Erythroblast (primary cell): ENCODE measurements at places on chromosomes 7 and 10.

GRCh38 chr7:28687537-28687936, 270.6 kb downstream of the TRIL start:
- DNase-seq: no peak

DNA sequence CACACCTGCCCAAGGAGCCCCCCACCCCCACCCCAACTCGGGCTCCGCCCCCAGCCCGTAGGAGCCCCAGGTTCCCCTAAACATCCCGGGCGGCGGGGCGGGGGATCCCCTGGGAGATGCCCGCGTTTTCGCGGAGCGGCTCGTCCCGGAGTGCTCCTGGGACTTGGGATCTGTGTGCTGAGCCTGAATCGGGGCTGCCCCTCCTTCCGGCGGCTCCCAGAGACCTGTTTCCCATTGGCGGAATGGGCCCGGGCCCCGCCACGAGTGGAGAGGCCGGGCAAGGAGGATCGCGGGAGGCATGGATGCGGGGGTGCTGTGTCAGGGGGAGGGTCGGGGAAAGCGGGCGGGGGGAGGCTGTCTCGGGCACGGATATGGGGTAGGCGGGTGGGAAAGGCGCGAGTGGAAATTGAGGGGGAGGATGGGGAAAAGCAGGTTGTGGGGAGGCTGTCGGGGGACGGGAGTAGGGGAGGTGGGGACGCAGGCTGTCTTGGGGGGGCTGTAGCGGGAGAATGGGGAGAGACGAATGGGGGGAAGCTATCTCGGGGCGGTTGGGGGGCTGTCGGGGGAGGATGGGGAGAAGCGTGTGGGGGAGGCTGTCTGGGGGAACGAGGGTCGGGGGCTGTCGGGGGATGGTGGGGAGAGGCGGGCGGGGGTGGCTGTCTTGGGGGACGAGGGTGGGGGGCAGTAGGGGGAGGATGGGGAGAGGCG, 572 bp upstream of the BHLHA15 start:
- no peak for DNase-seq

DNA sequence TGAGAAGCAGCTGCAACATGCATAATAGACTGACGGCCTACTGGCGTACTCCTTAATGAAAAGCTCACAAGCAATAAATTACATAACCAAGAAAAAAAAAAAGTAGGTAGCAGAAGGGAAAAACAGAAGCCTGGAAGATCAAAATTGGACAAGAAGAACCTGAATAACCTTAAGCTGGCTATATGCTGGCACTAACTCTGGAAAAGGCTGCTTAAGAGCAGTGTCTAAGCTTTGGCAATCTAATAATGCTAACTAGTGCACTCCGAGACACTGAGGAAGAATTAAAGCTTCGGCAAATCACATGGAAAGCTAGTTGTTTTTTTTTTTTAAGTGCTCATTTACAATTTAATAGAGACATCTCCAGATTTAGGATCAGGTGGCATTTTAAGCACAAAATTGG, 441.9 kb downstream of the PARD3 start:
- no peak for DNase-seq

- no peak for DNase-seq
Observed at GRCh38 chr7:29140873-29141468, 5.4 kb downstream of the CPVL start.

DNA sequence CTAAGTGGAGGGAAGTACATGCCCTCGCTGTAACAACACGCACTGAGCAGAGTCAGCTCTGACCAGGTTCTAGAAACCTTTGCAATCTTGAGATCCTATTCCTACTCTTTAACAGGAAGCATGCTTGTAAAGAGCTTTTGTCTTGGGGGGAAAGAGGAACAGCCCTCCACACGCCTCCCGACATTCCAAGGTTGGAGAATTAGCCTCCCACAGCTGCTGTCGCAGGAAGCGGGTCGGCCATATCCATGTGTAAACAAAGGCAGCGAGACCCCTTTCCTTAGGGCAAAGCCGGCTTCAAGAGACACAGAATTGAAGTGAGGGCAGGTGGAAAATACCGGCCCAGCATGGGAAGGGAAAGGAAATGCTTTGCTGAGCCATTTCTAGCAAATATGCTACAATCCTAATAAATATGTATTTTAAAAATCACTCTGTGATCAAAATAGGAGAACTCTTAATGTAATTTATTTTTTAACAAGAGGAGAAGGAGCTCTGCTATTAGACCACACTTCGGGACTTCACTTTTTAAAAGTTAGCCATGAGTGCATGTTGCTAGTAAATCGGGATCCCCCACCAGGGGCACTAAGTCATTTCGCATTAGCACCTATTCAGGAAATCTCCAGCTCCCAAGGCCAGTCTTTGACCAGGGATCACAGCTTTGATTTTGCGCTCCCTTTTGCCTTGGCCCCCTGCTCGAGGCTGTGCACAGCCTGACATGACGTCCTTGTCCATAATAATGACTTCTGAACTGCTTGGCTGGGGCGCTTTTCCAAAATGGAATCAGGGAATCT, 55.9 kb downstream of the FAM204A start:
- DNase-seq: no peak

DNA sequence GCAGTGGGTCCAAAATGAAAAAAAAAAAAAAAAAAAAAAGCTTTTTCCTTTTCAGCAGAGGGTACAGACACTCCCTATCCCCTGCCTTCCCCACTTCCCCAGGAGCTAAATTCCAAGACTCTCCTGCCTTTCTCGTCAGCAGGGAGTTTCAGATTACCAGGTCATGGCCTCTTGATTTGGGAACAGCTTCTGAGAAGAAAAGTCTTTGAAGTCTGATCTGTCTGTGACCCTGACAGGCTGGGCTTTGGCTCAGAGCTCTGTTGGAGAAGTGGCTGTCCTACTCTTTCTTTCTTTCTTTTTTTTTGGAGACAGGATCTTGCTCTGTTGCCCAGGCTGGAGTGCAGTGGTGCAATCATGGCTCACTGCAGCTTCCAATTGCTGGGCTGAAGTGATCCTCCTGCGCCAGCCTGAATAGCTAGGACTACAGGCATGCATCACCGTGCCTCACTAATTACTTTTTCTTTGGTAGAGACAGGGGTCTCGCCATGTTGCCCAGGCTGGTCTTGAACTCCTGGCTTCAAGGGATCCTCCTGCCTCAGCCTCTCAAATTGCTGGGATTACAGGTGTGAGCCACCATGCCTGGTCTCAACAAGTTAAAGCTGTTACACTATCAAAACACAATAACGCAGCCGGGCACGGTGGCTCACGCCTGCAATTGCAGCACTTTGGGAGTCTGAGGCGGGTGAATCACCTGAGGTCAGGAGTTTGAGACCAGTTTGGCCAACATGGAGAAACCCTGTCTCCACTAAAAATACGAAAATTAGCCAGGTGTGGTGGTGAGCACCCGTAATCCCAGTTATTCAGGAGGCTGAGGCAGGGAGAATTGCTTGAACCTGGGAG, 59.9 kb downstream of the COL26A1 start:
- DNase-seq: no peak

DNA sequence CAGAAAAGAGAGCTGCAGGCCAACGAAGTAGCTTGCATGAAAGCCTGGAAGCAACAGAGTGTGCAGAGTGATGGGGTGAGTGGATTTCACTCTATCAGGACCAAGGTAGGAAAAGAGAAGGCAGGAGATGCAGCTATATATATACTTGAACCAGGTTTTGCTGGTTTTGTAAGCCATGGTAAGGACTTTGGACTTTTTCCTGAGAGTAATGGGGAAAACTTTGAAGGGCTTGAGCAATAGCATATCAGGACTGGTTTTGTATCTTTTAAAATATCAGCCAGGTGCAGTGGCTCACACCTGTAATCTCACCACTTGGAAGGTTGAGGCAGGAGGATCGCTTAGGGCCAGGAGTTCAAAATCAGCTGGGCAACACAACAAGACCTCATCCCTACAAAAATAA, 120.6 kb upstream of the NRP1 start:
- no peak for DNase-seq

- no peak for DNase-seq
Observed at GRCh38 chr7:104185346-104185745, 22.5 kb downstream of the ORC5 start.

GRCh38 chr7:26233902-26234511, 32.5 kb downstream of the CBX3 start:
- peak; percentile 71 for DNase-seq

DNA sequence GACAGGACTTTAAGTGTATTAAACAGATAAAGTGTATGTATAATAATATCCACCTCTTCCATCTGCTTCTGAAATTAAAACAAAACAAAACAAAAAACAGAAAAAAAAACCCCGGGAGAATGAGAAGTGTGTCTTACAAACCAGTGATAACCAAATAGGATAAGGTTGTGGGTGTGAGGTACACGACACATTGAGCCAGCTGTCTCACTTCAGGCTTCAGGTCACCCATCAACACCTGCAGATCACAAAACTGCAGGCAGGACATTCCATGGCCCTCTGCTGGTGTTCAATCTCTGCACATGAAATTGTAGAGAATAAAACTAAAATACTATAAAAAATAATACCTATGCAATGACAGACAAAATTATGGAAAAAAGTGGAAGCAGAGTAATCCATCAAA, 339.9 kb downstream of the SFMBT2 start:
- DNase-seq: no peak

- peak; percentile 88 for DNase-seq
Observed at GRCh38 chr7:6106140-6106904, 75.1 kb downstream of the ANKRD61 start.

- peak; percentile 84 for DNase-seq
Observed at GRCh38 chr10:101067356-101068083, 5.7 kb downstream of the KAZALD1 start.

- DNase-seq: no peak
Observed at GRCh38 chr7:70094831-70095230, 496.6 kb downstream of the AUTS2 start.

GRCh38 chr10:80612261-80612660, 74.6 kb downstream of the SH2D4B start:
- DNase-seq: no peak

DNA sequence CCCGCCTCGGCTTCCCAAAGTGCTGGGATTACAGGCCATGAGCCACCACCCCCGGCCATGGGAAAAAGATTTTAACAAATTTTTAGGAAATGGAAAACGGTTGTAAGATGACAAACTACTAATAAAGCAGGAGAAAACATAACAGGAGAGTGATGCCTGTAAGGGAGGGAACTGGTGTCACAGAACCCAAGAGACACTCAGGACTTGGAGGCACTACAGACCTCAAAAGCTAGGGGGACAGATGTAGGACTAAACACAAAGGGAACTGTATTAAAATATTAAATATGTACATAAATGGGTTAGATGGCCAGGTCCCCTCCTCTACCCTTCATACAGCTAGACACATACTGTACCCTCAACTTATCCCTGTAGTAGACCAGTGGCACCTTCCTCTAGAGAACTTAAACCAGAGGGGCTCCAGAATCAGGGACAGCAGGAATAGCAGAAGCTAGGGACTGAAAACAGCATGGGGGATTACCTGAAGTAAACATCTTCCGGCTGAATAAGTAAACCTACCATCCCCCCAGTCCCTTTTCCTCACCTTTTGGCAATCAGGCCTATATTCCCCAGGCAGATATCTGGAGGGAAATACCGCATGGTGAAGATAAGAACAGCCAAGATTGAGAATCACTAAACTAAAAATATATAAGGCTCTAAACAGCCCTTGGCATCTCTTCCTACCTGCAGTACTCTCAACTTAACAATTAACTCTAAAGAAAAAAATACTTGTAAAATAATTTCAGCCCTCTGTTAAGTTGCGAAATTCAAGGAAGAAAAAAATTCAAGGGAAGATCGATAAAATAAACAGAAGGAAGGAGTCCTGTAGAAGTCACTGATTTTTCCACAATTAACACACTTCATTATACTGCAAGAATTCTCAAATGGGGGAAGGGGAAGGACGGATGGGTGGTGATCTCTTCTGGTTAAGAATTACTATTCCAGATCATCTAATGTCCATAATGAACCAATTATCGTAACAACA, 15.5 kb downstream of the TM9SF3 start:
- no peak for DNase-seq
